CD4-positive, alpha-beta T cell treated with Interleukin-1 beta for 1 hour (primary cell): ENCODE measurements at places on chromosomes 3 and 15.

- no peak for DNase-seq
Measured at GRCh38 chr3:108970561-108970960, 16.9 kb upstream of the GUCA1C start.

GRCh38 chr15:66053991-66054390 is 184.7 kb downstream of the RAB11A start:
- no peak for DNase-seq

- DNase-seq: no peak
Measured at GRCh38 chr15:32733281-32733680, 15.5 kb downstream of the GREM1 start.

DNA sequence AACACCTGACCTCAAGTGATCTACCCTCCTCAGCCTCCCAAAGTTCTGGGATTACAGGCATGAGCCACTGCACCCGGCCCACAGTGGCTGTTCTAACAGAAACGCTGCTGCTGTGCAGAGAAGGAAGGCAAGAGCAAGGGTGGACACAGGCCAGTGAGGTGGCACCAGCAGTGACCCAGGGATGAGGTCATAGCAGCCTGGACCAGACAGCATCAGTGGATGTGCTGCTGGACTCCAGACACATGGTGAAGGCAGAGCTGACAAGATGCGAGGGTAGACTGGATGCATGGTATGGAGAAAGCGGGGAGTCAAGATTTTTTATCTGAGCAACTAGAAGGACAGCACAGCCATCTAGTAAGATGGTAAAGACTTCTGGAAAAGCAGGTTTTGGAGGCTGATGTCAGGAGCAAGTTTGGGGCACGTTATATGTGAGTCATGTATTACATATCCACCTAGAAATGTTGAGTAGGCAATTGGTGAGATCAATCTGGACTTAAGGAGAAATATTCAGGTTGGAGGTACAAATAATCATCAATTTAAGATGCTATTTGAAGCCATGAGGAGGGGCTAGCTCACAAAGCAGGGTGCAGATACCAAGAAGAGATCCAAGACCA is 22.1 kb upstream of the TJP1 start:
- DNase-seq: no peak

GRCh38 chr15:26259581-26259980 is 396.5 kb upstream of the ATP10A start:
- no peak for DNase-seq
